ENCODE measurements at places on chromosomes 6 and 20.

- peak; percentile 82 for DNase-seq
These were observed 2.2 kb downstream of the BRD2 start for GRCh38 chr6:32970413-32971241.

DNA sequence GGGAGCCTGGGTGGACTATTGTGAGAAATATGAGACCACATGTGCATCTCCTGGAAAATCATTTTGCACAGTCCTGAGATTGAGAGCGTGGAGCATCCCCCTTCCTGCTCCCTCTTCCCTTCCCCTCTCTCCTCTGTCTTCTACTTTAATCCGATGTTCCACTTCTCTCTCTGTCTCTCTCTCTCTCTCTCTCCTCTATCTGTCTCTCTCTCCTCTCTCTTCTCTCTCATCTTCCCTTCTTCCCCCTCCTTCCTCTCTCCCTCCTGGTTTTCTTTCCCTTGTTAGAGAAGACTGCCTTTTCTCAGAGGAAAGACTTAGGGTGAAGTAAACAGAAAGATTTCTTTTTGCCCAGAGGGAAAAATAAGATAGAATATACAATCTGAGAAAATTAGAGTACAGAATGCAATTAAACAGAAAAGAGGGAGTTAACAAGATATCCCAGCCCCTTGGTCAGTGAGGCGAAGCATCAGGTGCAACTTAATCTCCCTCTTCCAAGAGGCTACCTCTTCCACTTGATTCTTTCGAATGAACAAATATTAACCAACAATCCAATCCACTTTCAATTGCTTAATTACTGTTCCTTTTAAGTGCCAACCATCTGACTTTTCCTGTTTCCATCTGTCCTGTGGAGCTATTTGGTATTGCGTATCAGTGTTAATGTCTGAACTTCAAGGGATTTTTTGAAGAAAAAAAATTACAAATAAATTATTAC lies 14.6 kb downstream of the KHDC1 start:
- DNase-seq: no peak

GRCh38 chr6:70298068-70298467 lies 4.8 kb downstream of the COL9A1 start:
- no peak for DNase-seq

DNA sequence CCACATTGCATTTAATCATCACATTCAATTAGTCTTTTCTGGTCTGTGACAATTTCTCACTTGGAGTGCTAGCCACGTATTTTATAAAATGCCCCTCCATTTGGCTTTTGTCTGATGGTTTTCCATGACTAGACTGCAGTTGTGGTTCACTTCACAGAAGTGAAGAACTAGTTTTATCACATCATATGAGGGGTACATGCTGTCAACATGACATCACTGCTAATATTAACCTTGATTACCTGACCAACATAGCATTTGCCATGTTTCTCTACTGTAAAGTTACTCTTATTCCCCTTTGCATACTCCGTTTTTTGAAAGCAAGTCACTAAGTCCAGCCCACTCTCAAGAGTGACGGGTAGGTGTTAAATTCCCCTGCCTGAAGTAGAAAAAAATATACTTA lies 48.0 kb upstream of the COL10A1 start:
- DNase-seq: no peak

DNA sequence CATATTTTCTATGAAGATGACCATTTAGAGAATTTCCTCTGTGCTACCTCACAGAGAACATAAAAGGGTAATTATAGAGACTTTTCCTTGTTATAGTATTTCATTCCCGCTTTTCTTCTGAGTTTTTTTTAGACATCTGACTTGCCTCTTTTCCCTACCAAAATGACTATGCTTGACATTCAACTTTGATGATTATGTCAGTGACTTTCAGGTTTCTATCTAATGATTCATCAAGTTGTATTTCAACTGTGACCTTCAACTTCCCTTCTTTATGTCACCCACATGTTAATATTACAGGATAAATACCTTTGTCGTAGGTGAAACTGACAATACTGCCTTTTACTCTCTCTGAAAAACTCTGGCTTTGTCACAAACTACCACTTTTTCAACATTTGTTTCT lies 95.3 kb downstream of the MLIP start:
- no peak for DNase-seq

DNA sequence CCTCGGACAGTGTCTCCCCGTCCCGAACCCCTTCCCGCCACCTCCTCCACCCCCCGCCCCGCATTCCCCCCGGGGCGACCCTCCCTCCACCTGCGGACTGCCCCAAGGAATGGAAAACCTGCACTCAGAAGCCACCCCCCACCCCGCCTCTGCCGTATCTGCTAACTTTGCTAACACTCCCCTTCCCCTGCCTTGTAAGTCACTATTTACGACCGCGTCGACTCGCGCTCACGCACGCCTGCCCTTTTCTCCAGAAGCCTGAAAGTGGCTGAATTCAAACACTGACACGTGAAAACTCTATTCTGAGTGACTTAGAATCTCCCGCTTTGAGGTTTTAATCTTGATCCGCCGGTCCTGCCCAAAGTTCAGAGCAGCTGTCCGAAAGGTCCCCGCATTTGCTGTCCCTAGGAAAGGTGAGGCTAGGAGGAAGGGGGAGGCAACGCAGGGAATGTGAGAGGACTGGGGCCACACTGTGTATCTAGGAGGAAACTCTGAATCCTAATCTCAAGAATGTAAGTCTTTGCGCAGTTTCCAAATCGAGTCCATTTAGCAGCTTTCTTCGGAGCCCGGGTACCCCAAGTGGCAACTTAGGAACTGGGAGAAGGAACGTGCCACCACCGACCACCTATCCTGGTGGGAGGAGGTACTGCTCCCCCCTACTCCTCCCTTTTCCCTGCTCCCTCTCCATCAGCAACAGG lies 9.3 kb upstream of the POU3F2 start:
- no peak for DNase-seq

GRCh38 chr6:161088676-161089328 lies 97.2 kb downstream of the MAP3K4 start:
- no peak for DNase-seq

DNA sequence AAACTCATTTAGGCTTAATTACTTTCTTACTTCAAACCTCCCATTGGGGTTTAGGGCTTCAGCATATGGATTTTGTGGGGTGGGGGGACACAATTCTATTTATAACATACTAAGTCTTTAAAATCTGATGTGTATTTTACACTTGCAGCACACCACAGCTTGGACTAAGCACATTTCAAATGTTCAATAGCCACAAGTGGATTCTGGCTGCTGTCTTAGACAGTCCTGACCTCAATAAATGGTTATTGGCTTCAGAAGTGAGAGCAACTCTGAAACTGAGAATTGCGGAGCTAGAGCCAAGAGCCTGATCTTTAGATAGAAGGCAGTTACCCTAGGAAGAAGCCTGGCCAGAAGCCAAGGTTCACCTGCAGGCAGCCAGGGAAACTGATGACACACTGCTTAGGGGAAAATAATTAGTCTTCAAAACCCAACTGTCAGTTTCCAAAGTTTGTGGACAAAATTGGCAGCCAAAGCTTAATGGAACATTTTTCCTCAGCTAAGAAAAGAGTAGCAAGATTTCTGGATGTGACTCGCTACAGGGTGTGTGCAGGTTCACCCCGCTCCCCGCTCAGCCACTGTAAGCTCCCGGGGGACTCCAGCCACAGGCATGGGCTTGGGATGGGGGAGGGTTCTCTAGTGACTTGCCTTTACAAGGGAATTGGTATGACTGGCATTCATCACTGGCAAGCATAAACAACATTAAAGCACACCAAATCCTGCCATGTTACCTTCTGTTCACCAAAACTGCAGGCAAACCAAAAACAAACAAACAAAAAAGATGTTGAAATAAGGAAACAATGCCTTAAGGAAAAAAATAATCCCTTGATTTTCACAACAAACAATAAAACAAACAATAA lies 219.8 kb downstream of the TFAP2A start:
- DNase-seq: no peak

- no peak for DNase-seq
These were observed 1005.4 kb downstream of the GRIK2 start for GRCh38 chr6:102398788-102399390.

DNA sequence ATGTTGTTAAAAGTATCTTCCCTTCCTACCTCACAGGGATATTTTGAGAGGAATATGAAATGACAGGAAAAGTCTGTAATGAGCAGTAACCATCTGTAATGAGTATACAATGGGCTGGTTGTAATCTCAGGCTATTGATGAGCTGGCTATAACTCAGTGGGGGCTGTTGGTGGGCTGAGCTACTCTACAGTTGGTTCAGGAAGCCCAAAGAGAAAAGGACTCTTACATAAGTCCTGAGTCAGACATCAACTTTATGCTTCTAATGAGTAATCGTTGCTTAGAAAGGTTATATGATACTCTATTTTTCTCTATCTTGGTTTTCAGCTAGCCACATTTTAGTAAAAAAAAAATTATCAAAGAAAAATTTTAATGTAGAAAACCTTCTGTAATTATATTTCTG lies 26.4 kb downstream of the ZNF391 start:
- no peak for DNase-seq

- DNase-seq: no peak
These were observed 96.8 kb downstream of the PSMB1 start for GRCh38 chr6:170456334-170456733.

DNA sequence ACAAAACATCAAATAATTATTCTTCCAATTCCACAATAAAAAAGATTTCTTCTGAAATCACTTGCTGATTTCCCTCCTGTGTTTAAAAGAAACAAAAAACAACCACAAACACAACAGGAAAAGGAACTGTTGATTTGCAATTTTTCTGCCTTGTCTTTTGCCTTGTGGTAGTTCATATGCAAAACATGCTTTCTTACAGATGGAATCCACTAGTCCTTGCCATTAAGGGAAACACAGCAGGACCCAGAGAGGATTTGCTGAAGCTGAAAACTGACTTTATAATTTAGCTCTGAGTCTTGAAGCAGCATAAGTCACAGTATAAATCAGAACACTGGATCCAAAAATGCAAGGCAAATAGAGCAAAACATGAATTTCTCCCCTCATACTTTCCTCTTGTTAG lies 328.8 kb downstream of the PHF3 start:
- DNase-seq: no peak

DNA sequence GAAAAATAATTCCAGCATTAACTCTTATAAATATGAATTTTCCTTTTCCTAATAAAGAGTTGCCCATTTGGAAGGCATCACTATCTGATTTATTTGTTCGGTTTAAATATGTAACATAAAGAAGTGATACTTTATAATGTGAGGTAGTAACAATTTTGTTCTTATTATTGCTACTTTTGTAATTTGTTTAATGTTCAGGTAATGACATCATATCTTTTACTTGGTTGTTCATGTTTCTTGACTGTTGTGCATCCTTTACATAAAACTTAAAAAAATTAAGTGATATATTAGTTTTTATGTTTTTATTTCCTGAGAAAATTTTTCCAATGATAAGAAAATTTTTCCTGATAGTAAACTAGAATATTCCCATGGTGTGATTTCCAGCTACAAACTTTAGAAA lies 124.6 kb downstream of the AFG1L start:
- DNase-seq: no peak

- peak; percentile 54 for DNase-seq
These were observed 37.4 kb upstream of the FAM83C start for GRCh38 chr20:35329435-35330139.

DNA sequence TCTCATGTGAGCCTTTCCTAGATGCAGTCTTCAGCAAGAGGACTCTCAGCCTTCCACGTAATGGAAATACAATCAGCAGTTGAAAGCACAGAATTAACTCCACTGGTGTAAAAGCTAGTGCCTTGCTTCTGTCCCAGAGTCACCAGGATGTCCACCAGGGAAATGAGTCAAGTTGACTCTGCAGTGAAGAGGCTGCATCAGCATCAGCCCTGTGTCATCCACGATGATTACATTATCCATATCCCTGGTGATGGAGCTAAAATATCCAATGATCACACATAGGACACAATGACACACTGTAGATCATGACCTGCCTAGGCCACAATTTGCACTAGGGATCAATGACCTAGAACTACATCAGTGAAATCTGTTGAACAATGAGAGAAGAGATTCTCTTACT lies 262.4 kb downstream of the ERMARD start:
- no peak for DNase-seq

GRCh38 chr6:36464233-36464632 lies 21.4 kb downstream of the KCTD20 start:
- no peak for DNase-seq

GRCh38 chr6:100617633-100618350 lies 153.1 kb upstream of the SIM1 start:
- DNase-seq: no peak

DNA sequence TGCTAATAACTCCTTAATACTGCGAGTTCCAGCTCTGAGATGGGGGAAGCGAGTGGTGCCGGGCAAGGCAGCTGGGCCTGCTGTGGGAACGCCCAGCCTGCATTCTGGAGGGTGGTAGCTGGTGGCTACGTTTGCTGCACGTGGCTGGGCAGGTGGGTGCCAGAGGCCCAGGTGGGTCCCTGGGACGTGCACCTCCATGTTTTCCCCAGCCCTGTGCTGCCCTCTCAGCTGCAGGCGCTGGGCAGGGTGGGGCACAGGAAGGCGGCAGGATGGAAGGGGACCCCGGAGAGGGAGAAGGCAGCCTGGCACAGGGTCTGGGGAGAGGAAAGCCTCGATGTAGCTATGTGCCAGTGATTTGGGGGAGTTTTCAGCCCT lies 388.8 kb downstream of the CDH4 start:
- no peak for DNase-seq
